Omental fat pad (tissue), 4 donors: ENCODE measurements at places on chromosomes 7 and 10.

- no peak for DNase-seq
These were observed 40.1 kb downstream of the PALD1 start for GRCh38 chr10:70518695-70519094.

GRCh38 chr7:68556537-68556936, 1041.7 kb upstream of the AUTS2 start:
- DNase-seq: no peak

GRCh38 chr7:154720016-154720415, 282.9 kb downstream of the PAXIP1 start:
- DNase-seq: no peak

- no peak for DNase-seq
These were observed 159.3 kb downstream of the MGMT start for GRCh38 chr10:129626309-129626708.

- no peak for DNase-seq
These were observed 66.3 kb upstream of the SP4 start for GRCh38 chr7:21361413-21362125.

DNA sequence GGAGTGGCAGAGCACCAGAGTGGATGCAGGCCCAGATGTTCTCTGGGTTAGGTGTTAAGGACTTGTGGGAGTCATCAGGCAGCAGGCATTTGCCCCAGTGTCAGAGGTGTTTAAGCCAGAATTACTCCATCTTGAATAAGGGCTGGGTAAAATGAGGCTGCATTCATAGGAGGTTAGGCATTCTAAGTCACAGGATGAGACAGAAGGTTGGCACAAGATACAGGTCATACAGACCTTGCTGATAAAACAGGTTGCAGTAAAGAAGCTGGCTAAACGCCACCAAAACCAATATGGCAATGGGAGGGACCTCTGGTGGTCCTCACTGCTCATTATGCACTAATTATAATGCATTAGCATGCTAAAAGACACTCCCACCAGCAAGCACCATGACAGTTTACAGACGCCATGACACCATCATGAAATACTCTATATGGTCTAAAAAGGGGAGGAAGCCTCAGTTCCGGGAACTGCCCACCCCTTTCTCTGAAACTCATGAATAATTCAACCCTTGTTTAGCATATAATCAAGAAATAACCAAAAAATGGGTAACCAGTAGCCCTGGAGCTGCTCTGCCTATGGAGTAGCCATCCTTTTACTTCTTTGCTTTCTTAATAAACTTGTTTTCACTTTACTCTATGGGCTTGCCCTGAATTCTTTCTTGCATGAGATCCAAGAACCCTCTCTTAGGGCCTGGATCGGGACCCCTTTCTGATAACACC, 882 bp upstream of the LRRC61 start:
- DNase-seq: no peak
